Frontal cortex (tissue), 4 donors: ENCODE measurements at places on chromosomes 2 and 18. TPM values are rescaled to one million over a fixed set of nuclear protein-coding genes. Genes with fewer than 3 reads are reported as not detected.

DNA sequence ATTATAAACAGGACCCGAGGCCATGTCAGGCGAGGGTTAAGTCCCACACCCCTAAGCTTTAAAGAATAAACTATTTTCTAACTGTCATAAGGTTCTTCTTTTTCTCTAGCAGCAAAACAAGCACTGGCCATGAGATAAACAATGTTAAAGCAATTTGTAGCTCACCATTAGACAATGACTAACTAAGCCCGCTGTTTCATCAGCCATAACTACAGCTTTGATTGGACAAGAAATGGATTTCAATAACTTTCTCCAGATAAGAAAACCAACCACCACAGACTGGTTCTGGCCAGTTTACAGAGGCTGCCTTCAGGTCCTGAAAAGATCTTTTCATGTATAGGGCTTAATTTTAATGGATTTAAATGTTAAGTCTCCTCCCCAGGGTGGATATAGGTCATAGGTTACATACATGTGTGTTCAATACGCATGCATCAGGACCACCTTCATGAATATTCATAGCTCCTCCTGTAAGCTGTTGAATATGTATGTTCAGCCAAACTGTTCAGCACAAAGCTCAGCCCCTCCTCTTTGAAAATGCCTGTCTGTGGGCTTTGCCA is 108.7 kb upstream of the RAB6C start:
- DNase-seq, result no peak

DNA sequence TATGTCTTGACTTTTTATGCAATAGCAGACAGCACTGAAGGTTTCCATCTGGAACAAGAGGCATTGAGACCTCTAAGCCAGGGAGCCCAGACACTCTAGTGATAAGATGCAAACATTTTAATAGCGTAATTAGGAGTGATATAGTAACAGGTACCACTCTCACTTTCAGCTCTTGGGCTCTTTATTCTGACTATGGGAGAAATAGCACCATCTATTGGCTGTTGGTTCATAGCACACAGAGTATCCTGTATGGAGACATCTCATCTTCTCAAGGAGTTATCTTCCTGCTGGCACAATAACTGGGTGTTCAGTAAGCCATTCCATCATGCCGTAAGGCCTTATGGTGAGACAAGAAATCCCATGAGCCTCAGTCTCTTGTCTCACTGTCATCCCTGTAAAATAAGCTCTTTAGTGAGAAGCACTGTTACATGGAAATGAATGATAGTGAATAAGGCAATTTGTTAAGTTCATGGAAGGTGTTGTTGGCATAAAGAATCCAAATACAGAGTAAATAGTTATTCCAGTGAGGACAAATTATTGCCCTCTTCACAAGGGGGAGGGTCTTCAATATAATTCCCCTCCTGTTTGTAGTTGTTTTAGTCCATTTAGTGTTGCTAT is 48.3 kb downstream of the THUMPD2 start:
- DNase-seq, result no peak

- DNase-seq, result no peak
Measured at GRCh38 chr2:217647226-217647625, 355.6 kb downstream of the TNS1 start.

Gene DPYSL5
- total RNA-seq, result 101 TPM
